ENCODE measurements at places on chromosomes 2 and 18. TPM values are rescaled to one million over a fixed set of nuclear protein-coding genes. Genes with fewer than 3 reads are reported as not detected.

The POTEF gene
- 37.8 TPM for total RNA-seq

The MDH1B gene
- total RNA-seq = 2.8 TPM

The RGPD8 gene
- total RNA-seq = 11.3 TPM

The TMEM169 gene
- total RNA-seq = 3.8 TPM

The PLB1 gene
- total RNA-seq = 0.78 TPM

The KIF5C gene
- total RNA-seq = 26.8 TPM

The PAPOLG gene
- total RNA-seq = 31.8 TPM

The AGXT gene
- 1.0 TPM for total RNA-seq

The LYG1 gene
- 3.3 TPM for total RNA-seq

The DPP4 gene
- total RNA-seq = 3.3 TPM

The CDKL4 gene
- total RNA-seq = 2.0 TPM
